Activated T-cell treated with anti-CD3 and anti-CD28 coated beads for 48 hours (primary cell): ENCODE measurements at places on chromosomes 2 and 18.

GRCh38 chr18:31104444-31104843 is 2.2 kb upstream of the DSC2 start:
- DNase-seq = no peak

DNA sequence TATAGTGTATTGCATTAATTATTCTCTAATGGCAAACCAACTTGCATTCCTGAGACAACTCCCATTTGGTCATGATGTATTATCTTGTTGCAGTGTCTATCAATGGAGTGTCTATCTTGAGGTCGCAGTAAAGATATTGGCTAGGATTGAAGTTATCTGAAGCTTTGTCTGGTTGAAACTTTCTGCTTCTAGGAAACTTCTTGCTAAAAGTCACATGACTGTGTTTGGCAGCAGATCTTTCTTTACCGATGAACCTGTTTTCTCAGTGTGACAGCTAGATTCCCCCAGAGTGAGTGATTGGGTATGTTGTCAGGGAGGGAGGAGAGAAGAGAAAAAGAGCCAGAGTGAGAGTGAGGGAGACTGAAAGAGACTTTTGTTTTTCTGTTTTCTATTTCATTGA is 119.6 kb downstream of the QPCT start:
- no peak for DNase-seq

DNA sequence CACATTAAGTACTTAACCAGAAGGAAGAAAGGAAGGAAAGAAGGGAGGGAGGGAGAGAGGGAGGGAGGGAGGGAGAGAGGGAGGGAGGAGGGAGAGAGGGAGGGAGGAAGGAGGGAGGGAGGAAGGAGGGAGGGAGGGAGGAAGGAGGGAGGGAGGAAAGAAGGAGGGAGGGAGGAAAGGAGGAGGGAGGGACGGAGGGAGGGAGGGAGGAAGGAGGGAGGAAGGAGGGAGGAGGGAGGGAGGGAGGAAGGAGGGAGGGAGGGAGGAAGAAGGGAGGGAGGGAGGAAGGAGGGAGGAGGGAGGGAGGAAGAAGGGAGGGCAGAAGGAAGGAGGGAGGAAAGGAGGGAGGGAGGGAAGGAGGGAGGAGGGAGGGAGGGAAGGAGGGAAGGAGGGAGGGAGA is 363.3 kb downstream of the MBD2 start:
- no peak for DNase-seq

GRCh38 chr2:230184727-230185578 is 34.8 kb downstream of the SP110 start:
- no peak for DNase-seq

DNA sequence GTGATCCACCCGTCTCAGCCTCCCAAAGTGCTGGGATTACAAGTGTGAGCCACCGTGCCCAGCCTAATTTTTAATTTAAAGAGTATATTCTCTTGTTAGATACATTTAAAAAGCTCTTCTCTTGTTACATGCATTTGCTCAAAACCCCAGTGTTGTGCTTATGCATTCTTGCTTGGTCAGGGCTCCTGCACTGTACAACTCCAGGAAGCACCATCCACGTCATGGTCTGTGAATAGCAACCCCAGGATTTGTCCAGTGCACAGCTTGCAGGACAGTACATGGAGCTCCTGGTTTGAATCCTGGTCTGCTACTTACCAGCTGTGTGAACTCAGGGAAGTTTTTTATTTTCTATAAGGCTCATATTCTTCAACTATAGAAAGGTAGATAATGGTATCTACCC is 80.8 kb downstream of the MDH1 start:
- no peak for DNase-seq

GRCh38 chr2:7432436-7432835 is 515.2 kb downstream of the RNF144A start:
- DNase-seq = no peak

DNA sequence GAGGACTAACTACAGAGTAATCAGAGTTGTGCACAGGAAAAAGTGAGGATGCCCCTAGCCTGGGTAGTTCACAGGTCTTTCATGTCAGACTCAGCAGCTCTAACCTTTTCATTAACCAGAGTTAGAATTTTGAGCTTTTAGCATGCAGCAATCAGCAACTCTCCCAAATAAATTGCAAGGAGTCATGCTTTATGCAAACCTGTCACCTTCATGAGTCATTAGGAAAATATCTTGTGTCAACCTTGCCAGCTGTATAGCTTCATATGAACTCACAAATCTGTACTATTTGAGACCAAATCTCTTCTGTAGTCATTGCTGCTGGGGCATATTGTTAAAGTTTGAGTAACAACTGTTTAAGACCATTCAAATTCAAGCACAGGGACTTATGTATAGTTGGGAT is 382.3 kb upstream of the NT5C1B start:
- no peak for DNase-seq

- no peak for DNase-seq
Observed at GRCh38 chr18:77049938-77050337, 82.6 kb downstream of the MBP start.

DNA sequence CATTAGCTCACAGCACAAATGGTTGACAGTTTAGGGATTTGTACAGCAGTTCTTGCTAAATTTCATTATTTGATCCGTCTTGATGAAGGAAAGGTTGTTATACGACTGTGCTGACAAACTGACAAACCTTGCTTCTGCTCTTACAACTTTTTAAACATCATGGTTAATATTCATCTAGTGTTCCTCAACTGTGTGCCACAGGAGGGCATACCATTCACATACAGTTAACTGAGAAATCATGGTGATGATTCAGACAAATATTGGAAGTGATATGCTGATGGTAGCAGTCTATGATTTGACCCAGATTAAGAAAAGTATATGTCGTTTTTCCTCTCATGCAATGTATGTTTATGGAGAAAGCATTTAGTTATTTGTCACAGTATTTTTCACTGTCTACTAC is 129.8 kb upstream of the FSIP2 start:
- DNase-seq = no peak

GRCh38 chr2:181781078-181781786 is 100.9 kb upstream of the NEUROD1 start:
- no peak for DNase-seq

DNA sequence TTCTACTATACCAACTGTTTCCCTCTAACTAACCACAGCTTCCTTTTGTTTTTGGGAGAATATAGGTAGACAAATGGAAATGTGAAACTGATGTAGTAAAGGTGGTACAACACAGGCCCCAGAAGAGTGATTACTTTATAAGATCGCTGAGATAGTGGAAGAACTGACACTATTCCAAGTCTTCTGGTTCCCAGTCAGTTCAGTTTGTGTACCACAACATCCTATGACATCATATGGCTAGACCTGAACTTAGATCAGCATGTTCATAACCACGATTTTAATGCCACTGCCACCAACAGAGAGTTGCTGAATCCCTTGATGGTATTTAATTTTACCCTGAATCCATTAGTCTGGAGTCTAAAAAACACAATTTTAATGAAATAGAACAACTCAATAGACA is 328.9 kb downstream of the GPD2 start:
- no peak for DNase-seq

GRCh38 chr2:20282916-20283592 is 58.1 kb upstream of the SDC1 start:
- no peak for DNase-seq

GRCh38 chr18:24231773-24232735 is 93.2 kb downstream of the CABYR start:
- DNase-seq = no peak

GRCh38 chr2:19312949-19313348 is 45.5 kb downstream of the OSR1 start:
- no peak for DNase-seq
